NCI-H774 (cell line): ENCODE measurements at places on chromosomes 2 and 18.
A peak's percentile ranks its signal among the peaks of the same experiment; 100 is the strongest.

DNA sequence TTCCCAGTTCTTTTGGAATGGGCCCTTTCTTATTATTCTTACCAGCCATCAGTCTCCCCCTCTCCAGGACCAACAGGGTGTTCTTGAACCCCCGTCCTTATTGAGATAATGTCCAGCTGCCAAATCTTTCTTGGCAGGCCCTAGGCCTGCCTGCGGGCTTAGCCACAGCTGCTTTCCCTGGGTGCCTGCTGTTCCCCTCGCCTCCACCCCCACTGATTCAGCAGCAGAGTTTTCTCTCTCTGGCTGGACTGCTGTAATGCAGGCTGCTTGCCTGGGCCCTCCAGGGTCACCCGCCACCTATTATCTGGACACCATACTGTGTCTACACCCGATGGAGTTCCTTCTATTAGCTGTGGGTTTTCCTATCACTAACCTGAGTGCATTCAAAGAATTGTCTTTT lies 395.4 kb upstream of the ATP5MC3 start:
- DNase-seq, result no peak

DNA sequence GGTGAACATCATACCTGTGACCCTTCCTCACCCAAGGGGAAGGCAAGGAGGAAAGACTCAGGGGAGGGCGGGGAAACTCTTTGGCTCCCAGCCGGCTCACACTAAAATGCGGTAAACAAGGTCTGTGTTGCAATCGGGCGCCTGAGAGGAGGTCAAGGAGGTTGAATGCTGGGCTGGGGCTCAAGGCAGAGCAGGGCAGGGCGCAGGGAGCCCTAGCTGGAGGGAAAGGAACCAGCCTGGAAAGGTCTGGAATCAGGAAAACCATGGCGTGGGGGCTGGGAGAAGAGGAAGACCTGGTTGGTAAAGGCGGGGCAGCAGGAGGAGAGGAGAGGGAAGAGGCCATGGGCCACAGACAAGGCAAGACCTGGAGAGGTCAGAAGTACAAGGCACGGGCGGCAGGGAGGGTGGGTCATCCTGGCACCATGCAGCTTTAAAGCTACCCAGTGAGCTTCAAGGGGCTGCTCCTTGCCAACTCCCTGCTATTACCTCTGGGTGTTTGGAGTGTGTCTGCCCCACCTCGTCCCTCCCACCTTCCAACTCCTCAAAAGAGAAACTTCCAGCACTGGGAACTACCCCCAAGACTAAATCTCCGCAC lies 4.8 kb upstream of the TMEM37 start:
- no peak for DNase-seq

DNA sequence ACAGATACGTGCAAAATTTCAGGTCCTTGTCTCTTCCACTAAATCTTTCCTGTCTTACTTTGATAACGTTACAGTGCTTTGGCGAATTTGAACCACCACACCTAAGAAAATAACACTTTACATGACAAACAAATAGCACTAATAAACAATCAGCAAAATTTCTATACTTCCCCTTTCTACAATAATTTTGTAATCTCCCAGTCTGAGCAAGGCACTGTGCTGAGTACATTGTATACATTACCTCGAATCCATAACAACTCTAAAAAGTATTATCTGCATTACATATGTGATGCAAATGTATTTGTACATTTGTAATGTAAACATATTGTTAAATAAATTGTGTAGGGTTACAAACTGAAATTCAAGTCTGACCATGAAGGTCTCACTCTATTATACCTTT lies 49.9 kb downstream of the RTN4 start:
- no peak for DNase-seq

GRCh38 chr2:100972452-100972851 lies 29.6 kb upstream of the RPL31 start:
- no peak for DNase-seq

- no peak for DNase-seq
Observed at GRCh38 chr2:1633092-1633671, 111.1 kb downstream of the PXDN start.

DNA sequence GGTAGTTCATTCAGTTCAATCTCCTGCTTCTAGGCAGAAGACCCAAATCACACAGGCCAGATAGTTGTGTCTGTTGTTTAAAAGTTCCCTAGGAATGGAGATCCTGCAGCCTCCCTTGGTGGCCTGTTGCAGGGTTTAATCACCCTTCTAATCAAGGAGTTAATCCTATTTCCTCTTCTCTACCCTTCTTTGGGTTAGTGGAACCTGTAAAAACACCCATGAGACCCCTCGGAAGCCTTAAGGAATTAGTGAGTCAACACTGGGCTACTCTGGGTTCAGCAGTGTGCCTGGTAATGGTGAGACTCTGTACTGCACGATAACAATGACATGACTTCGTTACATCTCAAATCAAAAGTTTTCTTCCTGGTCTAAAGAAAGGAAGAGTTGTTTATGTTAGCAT lies 217.6 kb upstream of the NRP2 start:
- no peak for DNase-seq

DNA sequence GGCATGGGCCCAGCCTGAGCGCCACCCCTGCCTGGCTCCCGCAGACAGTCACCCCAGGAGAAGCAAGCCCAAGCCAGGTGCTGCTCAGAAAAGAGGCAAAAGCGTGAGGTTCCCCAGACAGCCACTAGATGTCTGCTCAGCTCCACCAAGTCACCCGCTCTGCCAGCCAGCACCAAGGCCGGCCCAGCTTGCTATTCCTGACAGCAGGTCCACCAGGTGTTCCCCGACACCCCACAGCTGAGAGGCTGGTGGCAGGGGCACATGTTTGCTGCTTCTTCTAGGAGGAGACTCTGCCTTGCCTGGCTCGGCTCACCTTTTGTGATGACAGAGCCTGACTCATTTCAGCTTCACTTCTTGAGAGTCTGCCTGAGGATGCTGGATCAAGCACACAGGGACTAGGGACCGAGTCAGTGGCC lies 206.7 kb downstream of the MGAT5 start:
- DNase-seq, result peak; percentile 73
